ENCODE measurements at places on chromosomes 11 and 22.

- DNase-seq = no peak
Observed at GRCh38 chr11:87545858-87546257, 508.1 kb downstream of the TMEM135 start.

DNA sequence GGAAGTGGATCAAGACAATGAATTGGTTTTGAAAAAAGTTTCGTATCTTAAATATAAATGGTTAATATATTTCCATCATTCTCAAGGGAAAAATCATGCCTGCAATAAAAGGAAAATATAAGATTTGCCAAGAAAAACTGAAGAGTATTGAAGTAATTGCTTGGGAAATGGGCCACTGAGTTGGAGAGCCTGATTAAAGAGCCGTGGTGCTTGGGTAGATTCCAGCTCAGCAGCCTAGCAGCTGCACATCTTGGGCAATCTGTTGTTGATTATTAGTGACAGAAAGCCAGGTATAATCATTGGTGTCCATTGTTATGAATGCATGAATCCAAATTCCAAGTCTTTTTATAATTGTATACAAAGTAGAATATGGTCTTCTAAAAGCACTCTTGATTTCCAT is 800.9 kb upstream of the CHORDC1 start:
- DNase-seq = no peak

GRCh38 chr11:2590965-2591754 is 108.6 kb downstream of the KCNQ1OT1 start:
- DNase-seq = no peak

GRCh38 chr11:119368121-119369034 is 13.1 kb downstream of the USP2 start:
- DNase-seq = no peak

DNA sequence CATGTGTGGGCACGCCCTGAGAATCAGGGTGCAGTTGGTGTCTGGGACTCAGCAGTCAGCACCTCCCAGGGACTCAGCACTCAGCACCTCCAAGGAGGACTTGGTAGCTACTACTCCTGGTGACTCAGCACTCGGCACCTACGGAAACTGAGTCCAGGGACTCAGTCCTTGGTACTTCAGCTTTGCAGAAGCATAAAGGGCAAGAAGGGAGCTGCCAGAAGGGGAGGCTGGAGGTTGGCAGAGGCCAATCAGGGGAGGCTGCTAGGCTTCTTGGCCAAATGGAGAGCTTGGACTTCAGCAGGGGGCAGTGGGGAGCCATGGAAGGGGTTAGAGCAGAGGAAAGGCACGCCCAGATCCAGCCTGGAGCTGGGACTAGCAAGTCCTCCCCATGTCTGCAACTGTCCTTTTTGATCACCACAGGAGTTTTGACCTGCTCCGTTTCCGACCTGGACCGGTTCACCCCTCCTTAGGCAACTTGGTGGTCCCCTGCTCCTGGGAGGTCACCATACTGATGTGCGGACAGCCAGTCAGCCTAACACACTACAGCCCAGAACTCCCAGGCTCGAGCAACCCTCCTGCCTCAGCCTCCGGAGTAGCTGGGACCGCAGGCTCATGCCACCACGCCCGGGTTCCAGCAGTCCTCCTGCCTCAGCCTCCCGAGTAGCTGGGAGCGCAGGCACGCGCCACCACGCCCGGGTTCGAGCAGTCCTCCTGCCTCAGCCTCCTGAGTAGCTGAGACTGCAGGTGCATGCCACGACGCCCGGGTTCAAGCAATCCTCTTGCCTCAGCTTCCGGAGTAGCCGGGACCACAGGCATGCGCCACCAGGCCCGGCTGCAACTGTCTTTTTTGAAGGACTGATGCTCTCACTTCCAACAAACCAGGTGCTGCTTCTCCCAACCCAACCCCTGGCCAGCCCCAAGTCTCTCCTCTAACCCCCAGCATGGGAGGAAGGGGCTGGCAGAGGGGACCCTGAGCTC is 1.5 kb downstream of the ANO9 start:
- peak; percentile 24 for DNase-seq

- DNase-seq = no peak
Observed at GRCh38 chr11:109847621-109848020, 245.6 kb upstream of the ZC3H12C start.

GRCh38 chr11:36684840-36685801 is 87.1 kb upstream of the RAG2 start:
- DNase-seq = peak; percentile 3

DNA sequence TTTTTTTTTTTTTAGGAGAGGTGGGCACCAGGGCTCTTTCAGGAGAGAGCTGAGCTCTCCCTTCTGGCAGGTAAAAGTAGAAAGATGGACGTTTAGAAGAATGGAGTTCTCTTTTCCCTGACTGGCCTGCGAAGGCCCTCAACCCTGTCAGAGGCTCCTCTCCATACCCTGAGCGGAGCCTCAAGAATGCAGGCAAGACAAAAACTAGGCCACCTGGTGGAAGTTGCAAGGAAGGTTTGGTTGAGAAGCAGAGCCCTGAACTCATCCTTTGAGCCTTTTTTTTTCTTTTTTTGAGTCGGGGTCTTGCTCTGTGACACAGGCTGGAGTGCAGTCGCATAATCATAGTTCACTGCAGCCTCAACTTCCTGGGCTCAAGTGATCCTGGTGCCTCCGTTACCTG is 1.4 kb downstream of the OTOG start:
- DNase-seq = no peak

- DNase-seq = no peak
Observed at GRCh38 chr11:112377946-112378345, 117.3 kb upstream of the PLET1 start.

- DNase-seq = no peak
Observed at GRCh38 chr11:76672431-76673175, 2.1 kb upstream of the LRRC32 start.

- DNase-seq = no peak
Observed at GRCh38 chr11:85276332-85276731, 350.8 kb downstream of the DLG2 start.

- no peak for DNase-seq
Observed at GRCh38 chr11:111502611-111503010, 9.6 kb downstream of the BTG4 start.

- no peak for DNase-seq
Observed at GRCh38 chr11:80196932-80197554, 756.2 kb upstream of the TENM4 start.

- DNase-seq = no peak
Observed at GRCh38 chr11:17529844-17530185, 14.4 kb downstream of the USH1C start.

GRCh38 chr11:40166892-40167291 is 1292.6 kb downstream of the LRRC4C start:
- no peak for DNase-seq

DNA sequence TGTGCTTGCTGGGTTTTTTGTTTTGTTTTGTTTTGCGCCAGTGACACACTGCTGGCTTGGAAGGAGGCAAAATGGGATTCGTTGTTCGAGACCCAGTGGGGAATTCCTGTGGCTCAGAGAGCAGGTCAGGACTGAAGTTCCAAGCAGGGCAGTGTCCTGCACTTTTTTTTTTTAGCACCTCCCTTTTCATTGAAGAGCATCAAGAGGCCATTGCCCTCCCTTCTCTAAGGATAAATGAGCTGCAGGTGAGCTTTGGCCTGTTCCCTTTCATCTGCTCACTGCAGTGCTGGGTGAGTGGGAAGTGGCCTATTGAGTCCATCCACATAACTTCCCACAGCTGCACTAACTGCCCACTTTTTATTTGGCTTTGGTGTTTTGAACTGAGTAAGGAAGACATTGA is 87.8 kb downstream of the ARHGAP42 start:
- no peak for DNase-seq

DNA sequence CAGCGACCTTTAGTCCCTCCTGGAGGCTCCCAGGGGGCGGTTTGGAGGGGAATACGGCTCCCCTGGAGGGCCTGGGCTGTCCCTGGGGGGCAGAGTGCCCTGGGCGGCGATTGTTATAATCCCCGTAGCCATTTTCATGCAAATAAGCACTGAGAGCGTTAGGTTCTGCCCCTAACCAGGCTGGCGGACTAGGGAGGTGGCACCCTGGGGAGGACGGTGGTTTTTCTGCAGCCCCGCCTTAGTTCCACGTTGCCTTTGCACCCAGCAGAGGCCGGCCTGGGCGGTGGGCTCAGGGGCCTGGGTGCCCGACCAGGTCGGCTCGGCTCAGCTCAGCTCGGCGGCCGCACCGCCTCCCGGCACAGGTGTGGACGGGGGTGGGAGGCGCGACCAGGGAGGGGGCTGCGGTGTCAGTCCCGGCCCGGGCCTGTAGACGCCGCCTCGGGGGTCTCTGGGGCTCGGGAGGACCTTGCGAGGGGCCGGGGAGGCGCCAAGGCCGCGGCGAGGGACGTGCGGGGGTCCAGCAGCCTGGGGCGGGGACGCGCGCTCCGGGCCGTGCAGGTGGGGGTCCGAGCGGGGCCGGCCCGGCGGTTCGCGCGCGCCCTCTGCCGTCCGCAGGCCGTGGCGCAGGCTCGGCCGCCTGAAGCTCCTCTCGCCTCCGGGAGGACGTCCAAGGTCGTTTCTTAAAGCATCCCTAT is 2.3 kb upstream of the DUSP8 start:
- DNase-seq = peak; percentile 27

- DNase-seq = no peak
Observed at GRCh38 chr11:14361951-14362350, 3.0 kb upstream of the RRAS2 start.

DNA sequence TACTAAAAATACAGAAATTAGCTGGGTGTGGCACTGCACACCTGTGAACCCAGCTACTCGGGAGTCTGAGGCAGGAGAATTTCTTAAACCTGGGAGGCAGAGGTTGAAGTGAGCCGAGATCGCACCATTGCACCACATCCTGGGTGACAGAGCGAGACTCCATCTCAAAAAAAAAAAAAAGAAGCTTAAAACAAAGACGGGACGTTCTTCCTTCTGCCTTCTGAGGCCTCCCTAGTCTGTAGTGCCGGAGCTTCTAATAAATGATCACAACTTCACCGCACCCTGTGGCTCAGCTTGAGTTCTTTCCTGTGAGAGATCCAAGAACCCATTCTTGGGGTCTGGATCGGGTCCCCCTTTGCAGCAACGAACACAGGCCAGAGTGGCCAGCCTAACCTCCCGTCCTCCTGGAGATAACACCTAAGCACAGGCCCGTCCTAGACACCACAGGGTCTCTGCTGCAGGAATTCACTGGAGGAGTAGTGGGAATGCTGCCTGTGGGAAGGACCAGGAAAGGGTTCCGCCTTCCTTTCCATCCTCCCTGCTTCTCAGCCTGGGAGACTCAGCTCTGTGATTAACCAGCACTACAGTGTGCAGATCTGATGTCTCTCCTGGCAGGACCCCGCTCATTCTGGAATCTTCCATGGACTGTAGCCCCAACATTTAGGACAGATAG is 2.2 kb upstream of the APOBEC3H start:
- no peak for DNase-seq

GRCh38 chr11:17635551-17635938 is 83.8 kb upstream of the MYOD1 start:
- DNase-seq = no peak

DNA sequence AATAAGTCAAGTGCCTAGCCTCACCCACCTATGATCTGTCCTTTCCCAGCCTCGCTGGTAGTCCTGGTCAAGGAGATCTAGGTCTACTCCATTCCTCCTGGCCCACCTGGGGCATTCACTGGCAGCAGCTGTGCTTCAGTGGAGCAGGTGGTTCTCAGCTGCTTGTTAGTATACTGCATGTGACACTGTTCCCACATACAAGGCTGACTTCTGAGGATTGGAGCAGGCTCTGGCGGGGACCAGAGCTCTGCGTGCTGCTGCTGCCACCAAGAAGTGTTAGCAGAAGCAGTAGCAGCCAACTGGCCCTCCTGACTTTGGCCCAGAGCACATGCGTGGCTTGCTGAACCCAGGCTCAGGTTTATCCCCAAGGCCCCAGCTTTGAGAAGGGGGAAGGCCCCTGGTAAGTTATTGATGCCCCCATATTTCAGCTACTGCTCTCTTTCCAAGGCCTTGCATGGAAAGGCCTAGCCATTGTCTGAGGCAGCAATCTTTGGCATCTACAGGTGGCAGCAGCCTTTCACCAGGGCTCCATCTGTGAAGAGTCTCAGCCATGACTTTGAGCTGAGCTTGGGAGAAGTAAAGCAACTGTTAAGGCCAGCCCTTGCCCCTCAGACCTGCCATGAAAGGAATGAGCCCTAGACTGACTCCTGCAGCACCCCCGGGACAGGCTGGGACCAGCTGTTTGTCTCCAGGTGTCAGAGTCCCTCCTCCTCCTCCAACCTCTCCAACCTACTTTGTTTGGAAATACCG is 26.5 kb downstream of the ARHGAP1 start:
- no peak for DNase-seq

- no peak for DNase-seq
Observed at GRCh38 chr22:49100773-49101172, 726.9 kb downstream of the BRD1 start.

DNA sequence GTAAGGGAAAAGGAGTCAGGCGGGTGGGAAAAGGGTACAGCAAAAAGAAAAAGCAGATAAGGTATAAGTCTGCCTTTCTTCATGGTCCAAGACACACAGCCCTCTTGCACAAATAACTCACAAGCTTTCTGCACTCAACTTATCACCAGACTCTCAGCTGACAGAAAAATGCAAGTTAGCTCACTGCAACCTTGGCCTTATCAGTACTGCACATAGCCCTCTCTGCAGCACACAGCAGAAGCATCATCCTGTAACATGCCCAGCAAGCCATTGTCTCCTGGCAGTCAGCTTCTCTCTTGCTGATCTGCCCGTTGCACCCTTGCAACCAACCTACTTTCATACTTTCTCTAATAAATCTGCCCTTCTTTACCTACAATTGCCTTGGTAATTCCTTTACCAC is 5.8 kb downstream of the ZBTB44 start:
- DNase-seq = no peak

- no peak for DNase-seq
Observed at GRCh38 chr11:85791409-85791990, 19.4 kb downstream of the SYTL2 start.

DNA sequence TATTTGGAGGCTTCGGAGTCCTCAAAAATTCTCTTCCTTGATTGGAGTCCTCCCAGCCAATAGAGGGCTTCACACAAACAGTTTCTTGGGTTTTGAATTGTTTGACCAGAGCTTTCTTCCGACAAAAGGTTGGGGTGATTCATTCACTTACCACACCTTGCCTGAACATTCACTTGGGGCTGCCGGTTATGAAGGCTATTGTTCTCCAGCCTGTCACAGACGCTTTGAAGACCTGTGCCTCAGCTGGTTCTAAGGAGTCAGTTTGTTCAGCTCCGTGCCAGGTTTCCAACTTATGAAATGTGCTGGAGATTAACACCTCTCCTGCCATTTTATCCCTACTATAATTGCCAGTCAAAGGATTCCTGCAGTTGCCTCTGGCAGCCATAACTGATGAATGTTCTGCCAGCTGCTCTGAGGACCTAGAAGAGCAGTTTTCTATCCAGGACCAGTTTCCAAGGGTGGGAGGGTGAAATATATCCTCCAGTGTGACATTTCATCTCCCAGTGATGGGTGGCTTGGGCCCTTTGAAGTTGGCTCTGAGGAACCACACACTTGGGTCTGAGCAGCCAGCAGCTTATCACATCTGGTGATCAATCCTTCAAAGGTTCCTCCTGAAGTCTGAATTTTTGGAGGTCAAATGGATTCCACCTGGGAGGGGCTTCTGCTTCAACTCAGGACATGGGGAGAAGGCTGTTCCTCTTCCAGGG is 31.4 kb downstream of the LIMK2 start:
- DNase-seq = no peak

DNA sequence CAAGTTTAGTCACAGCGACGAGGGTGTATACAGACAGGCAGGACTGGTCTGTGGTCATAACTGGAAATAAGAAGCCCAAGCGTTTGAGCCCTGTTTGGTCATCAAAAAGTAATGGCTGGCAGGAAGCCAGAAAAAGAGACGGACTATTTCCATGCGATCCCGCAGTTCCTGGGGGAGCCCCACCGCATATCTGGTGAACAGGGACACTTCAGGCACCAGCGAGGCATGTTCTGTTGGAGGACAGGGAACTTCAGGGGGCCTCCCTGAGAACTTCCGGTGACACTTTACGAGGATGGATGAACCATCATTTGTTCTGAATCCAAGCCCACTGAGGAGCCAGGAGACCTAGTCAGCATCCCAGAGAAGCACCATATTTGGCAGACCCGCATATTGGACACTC is 29.7 kb upstream of the TRIM29 start:
- no peak for DNase-seq
